Hepatocyte (in vitro differentiated cells): ENCODE measurements at places on chromosomes 12 and 14. TPM values are rescaled to one million over a fixed set of nuclear protein-coding genes. Genes with fewer than 3 reads are reported as not detected.

GRCh38 chr14:100443603-100444002 lies 120.5 kb downstream of the SLC25A47 start:
- peaks cover 31% of the 10 kb centered on the region for H3K4me1 ChIP-seq
- DNase-seq, result no peak
- H3K4me3 ChIP-seq, result no peak overlapping the region

- H3K36me3 ChIP-seq, result no peaks in the 10 kb centered on the region
- DNase-seq, result no peak
- H3K27ac ChIP-seq, result no peak overlapping the region
- no peaks in the 10 kb centered on the region for H3K4me1 ChIP-seq
- H3K27me3 ChIP-seq, result no peaks in the 10 kb centered on the region
Measured at GRCh38 chr12:92717202-92717601, 14.4 kb downstream of the PLEKHG7 start.

The NEUROD4 gene
- not detected in 2 replicates for total RNA-seq

The CD163L1 gene
- total RNA-seq, result 0.84 and 1.7 TPM in 2 replicates

The PCED1B gene
- 3.6 and 5.9 TPM in 2 replicates for total RNA-seq

The CSRP2 gene
- 64.7 and 92.1 TPM in 2 replicates for total RNA-seq
